Fibroblast of villous mesenchyme (primary cell): ENCODE measurements at places on chromosomes 3 and 15. TPM values are rescaled to one million over a fixed set of nuclear protein-coding genes. Genes with fewer than 3 reads are reported as not detected.
A peak's percentile ranks its signal among the peaks of the same experiment; 100 is the strongest.

Gene CCDC13
- total RNA-seq = 0.43 and 0.64 TPM in 2 replicates

Gene GHSR
- total RNA-seq = not detected in 2 replicates

Gene CASR
- total RNA-seq = not detected in 2 replicates

DNA sequence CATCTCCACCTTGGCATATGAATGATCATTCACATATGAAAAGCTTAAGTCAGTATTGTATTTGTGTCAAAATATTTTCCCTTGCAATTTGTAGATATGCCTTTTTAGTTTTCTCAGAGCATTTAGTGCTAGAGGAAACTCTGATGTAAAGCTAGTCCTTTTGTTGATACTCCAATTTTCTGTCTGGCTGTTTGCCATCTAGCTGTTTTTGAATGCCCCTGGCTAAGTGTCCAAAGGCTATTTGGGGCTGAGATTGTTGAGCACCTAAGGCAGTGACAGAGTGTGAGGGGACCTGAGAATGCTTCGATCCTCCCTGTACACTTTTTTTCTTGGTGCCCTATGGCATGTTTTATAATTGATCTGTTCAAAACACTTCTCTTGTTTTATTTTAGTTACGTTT lies 3.1 kb downstream of the SLC51B start:
- no peak for DNase-seq

DNA sequence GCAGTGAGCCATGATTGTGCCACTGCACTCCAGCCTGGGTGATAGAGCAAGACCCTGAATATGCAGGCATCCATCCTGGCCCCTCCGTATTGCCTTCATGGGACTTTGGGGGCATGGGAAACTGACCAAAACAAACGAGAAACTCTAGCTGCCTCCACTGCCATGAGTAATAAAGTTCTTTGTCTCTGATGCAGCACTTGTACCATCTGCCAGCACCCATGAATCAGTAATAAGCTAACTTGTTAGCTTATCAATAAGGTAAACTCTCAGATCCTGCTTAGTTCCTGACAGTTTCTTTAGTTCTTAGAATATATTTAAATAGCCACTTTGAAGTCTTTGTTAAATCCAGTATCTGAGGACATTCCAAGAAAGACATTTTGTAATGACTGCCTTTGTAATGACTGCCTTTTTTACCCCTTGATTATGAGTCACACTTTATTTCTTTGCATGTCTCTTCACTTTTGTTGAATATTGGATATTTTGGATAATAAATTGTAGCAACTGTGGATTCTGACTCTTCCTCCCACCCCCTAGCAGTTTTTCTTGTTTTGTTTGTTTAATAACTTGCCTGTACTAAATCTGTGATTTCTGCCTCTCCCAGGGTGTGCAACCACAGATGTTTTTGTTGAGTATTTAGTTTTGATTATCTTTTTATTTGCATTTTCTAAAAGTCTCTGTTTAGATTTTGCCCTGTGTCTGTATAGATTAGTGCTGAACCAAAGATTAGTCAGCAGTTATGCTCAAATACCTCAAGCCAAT lies 136.9 kb downstream of the HCN4 start:
- DNase-seq = peak; percentile 65

DNA sequence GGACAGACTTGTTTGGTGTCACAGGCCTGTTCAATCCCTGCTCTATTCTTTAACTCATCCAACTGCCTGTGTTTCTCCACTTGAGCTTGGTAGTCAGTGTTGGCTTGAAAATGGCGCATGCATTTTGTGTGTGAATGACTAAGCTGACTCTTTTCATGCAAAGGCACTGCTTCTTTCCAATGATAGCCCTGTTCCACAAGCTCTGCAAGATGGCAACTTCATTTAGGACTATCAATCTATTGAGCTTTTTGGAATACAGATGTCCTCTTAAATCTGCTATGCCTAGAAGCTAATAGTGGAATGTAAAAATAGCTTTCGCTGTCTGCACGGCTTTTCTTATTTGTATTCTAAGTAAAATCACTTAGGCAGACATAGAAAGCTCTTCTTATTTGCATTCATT lies 33.6 kb upstream of the SYNPR start:
- no peak for DNase-seq

GRCh38 chr3:105427332-105427731 lies 60.6 kb downstream of the ALCAM start:
- no peak for DNase-seq

DNA sequence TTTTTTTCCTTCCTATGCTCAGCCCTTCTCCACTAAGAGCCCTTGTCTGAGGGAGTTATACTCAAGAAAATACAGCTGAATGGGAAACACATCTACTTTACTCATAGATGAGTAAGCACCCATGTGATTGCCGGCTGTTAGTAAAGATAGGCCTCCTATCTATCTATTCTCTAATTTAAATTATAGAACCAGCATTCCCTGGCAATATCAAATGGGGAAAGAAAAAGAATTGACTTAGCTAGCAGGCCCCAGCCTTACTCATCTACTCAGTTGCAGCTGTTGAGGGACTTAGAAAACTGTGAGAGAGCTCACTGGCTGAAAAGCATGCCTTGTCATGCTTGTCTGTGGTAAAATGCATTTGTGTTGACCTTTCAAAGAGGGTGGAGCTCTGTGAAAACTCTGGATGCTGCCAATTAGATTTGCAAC lies 116.9 kb upstream of the LRRFIP2 start:
- DNase-seq = peak; percentile 47

- DNase-seq = no peak
Observed at GRCh38 chr3:136631424-136631823, 120.8 kb downstream of the STAG1 start.

Gene CDHR4
- not detected in 2 replicates for total RNA-seq

GRCh38 chr3:121529308-121529707 lies 16.5 kb downstream of the POLQ start:
- peak; percentile 21 for DNase-seq

Gene LRTM1
- total RNA-seq = not detected in 2 replicates

- DNase-seq = peak; percentile 96
Observed at GRCh38 chr3:184568924-184569829, 7.6 kb downstream of the EPHB3 start.

GRCh38 chr3:54014067-54014466 lies 108.3 kb upstream of the CACNA2D3 start:
- DNase-seq = no peak

DNA sequence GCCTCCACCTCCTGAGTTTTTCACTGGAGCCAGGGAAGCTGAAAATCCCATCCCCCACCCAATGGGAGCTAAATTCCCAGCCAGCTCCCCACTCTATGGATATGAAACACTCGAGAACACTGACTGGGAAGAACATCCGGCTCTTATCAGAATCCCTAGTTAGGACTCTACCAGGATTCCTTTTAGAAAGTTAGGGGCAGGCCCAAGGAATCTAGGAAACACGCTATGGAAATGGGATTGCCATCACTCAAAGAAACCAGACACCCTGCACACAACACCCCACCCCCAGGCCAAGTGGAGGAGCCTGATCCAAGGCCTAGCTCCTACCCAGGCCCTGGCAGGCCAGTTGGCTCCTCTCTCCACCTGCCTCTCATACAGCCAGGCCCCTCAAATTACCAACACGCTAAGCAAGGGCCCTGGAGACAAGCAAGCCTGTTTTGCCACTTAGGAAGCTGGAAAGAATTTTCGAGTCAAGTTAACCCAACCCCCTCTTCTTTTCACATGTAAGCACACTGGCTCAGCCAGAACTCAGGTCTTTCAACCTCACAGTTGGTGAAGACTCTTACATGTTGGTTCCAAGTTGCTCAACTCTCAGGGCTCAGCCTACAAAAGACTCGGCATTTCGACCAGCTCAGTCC lies 75.5 kb downstream of the RBPMS2 start:
- DNase-seq = peak; percentile 79

GRCh38 chr3:183185696-183186095 lies 23.2 kb upstream of the LAMP3 start:
- peak; percentile 84 for DNase-seq

DNA sequence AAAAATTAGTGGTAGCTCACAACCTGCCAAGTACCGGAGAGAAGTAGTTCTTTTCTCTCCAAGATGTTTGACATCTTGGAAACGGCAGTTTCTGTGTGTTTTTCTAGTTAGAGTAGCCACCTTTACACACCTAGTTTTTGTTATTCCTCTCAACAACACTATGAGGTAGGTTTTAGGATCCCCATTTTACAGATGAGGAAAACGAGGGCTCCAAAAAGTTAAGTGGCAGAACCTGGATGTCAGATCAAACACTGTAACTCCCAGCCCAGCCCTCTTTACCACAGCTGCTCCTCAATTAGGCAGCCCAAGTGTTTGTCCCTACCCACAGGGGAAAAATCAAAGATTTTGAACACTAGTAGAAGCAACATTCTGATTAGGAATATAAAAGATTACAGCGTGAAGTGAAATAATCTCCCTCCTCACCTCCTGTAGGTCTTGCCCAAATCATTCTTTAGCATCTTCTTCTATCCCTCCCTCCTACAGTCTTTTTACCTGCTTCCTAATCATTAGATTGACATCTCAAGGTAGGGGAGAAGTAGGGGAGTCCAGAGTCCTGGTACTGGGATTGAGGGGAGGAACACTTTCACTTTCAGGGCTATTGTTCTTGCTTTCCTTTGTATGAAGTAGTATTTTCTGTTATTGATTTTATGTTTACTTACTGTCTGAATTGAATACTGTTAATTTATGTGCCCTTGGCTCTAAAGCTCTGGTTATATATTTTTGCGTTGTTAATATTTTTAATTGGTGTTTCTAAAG lies 142.6 kb downstream of the CMSS1 start:
- no peak for DNase-seq

Gene RAMAC
- 26.1 and 35.0 TPM in 2 replicates for total RNA-seq

Gene TFG
- total RNA-seq = 88.6 and 127 TPM in 2 replicates
